ENCODE measurements at places on chromosomes 16 and 17.

GRCh38 chr16:85543536-85543935 is 69.6 kb upstream of the GSE1 start:
- DNase-seq: no peak

GRCh38 chr16:47016700-47017133 is 43.2 kb upstream of the DNAJA2 start:
- DNase-seq: no peak

DNA sequence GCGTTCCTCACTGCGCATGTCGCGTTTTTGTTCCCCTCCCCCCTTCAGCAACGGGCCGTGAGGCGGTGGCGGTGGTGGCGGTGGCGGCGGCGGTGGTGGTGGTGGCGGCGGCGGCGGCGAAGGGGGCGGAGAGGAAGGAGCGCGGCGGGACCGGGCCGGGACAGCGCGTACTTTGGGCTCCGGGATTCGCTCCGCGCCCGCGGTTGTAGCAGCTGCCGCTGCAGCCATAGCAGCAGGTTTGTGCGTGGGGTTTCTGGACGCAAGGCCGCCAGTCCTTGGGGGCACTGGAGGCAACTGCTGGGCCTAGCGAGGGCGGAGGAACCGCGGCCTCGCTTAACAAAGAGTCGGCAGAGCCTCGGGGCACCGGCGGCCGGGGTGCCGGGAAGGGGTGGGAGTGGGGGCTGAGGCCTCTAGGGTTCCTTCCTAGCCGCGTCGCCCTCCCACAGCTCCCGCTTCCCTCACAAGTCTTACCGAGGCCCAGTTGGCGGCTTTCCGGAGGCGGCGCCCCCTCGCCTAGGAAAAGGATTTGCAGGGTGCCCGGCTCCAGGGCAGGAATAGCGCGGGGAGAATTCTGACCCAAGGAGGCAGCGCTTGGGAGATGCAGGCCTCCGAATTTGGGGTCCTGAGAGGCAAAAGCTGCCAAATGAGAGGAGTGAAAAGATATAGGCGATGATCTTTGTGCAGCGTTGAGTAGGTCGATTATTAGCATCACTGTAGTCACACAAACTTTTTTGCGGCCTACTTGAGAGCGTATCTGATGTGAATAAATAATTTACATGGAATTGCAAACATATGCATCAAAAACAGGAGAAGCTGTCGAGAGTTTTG is at the start of gene DDX42:
Gene DDX42 (plus strand): TSS at position 30 of the 828 bp plus-strand sequence. CDS start 12,880 bp downstream, outside the sequence.
- DNase-seq: no peak

- DNase-seq: no peak
Observed at GRCh38 chr17:60888812-60889709, 211.4 kb downstream of the BCAS3 start.

- no peak for DNase-seq
Observed at GRCh38 chr17:44004077-44004760, at the start of gene NAGS. NAGS (plus strand) TSS chr17:44004622; CDS start chr17:44004664, 42 bp downstream.

DNA sequence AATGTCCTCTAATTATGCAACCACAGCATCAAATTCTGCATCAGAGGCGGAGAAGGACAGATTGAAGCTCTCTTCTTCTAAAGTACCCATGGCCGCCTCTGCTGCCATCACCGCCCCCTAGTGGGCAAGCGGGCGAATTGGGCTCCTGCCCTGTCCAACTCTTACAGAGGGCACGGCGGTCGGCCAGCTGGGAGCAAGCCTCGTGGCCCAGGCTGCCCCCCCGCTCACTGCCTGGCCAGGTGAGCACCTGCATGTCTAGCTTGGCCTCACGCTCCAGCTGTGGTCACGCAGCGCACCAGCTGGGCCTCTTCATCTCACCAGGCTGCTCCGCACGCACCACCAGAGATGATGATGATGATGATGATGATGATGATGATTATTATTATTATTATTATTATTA is 146.1 kb upstream of the TOM1L1 start:
- no peak for DNase-seq

DNA sequence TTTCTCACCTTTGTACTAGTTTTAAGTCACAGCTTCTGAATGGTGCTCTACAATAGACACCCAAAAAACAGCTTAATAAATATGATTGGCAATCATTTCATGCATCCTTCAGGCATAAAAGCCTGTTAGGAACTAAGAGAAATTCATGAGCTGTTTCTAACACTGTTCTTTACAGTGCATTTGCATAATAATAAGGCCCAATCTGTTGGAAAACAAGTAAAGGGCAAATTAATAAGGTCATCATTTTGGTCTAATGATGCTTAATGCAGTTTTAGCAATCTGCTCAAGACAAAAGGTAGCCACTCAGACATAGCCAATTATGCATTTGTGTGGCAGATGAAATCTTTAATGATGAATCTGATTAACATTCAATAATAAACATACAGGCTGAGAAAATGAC is 55.5 kb upstream of the NACA2 start:
- DNase-seq: no peak

GRCh38 chr17:39752241-39752881 is 14.6 kb downstream of the GRB7 start:
- no peak for DNase-seq

- no peak for DNase-seq
Observed at GRCh38 chr17:35890774-35891155, 10.6 kb upstream of the CCL5 start.

- DNase-seq: peak; percentile 15
Observed at GRCh38 chr17:30379303-30379902, 676 bp downstream of the CPD start.

- no peak for DNase-seq
Observed at GRCh38 chr17:54744750-54745149, 155.9 kb upstream of the TOM1L1 start.

GRCh38 chr16:27754788-27755690 is 205.1 kb downstream of the KATNIP start:
- no peak for DNase-seq

GRCh38 chr16:88783391-88784073 is 1.5 kb downstream of the PIEZO1 start:
- peak; percentile 7 for DNase-seq

GRCh38 chr16:77977339-77977738 is 45.0 kb upstream of the CLEC3A start:
- DNase-seq: no peak

DNA sequence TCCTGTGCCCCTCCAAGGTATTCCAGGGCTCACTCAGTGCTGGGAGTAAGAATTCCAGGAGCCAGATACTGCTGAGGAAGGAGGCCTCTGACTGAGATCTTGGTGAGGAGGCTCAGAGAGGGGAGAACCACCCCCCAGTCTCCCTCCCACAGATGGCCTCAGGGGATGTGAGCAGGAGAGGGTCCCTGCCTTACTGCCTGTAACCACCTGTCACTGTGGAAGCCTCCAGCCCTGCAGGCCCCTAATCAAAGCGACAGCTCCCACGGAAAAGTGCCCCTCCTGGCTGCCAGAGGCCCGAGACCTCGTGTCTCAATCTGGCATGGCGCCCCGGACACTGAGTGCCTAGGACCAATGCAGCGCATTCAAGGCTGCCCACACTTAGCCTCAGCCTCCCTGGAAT is 7.7 kb upstream of the C17orf113 start:
- no peak for DNase-seq

DNA sequence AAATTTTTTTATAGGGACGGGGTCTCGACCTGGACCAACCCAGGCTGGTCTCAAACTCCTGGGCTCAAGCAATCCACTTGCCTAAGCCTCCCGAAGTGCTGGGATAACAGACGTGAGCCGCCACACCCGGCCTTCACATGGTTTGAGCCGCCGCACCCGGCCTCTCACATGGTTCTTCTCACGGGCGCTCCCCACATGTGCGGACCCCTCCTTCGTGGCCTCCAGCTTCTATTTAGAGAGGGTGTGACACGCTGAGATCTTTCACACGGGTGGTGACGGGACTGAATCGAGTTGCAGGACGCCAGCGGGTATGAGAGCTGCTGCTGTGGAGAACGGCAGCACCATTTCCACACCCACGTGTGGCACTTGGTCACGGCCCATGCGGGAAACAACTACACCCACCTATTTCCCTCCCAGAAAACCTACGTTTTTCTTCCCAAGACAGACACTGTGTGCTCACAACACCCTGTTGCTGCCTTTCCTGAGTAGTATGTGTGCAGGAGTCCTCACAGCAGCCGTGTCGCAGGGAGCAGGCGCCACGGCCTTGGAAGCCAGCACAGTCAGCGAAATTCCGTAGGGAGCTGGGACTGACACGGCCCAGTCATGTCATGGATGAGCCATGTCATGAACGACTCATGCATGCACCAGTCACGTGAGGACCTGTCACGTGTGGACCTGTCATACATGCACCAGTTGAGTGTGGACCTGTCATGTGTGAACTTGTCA is 20.1 kb upstream of the ACSF3 start:
- no peak for DNase-seq
